Body of pancreas (tissue), 4 donors: ENCODE measurements at places on chromosomes 7 and 10. TPM values are rescaled to one million over a fixed set of nuclear protein-coding genes. Genes with fewer than 3 reads are reported as not detected.

- no peak for DNase-seq
Observed at GRCh38 chr10:34514290-34514689, 300.8 kb downstream of the PARD3 start.

GRCh38 chr10:79192677-79193003, 123.9 kb downstream of the ZMIZ1 start:
- no peak for DNase-seq

GRCh38 chr10:117656385-117657367, 114.1 kb downstream of the EMX2 start:
- DNase-seq: no peak

GRCh38 chr10:77289790-77290189, 347.8 kb downstream of the KCNMA1 start:
- no peak for DNase-seq

DNA sequence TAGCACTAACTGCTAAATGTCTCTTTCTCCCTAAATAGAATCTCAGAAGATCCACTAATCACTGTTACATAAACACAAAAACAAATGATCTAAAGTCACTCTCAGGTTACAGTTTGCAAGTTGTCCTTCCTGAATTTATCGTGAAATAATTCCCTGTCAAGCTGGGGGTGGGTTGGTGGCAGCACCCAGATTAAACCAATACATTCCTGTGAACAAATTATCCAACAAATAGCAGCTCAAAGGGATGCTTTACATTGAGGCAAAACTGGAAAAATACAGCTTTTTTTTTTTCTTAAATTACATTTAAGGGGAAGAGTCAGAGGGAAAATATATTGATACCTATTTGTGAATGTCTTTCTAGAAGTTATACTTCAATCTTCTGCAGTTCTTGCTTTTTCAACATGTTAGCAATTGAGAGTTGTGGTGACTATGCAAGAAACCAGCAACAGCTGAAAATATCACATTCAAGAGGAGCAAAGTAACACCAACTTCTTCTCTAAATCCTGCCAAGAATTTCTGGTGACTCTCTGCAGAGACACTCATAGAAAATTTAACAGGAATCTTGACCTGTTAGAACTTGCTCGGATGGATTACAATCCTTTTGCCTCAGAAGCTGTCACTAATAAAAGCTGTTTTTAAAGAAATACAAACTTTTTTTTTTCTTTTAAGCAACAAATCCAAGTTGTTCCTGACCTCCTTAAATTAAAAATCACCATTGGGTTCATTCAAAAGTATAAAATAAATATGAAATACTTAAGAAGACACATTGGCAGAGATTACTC, 18.9 kb downstream of the LMOD2 start:
- no peak for DNase-seq

GRCh38 chr7:75690121-75690523, 48.6 kb downstream of the HIP1 start:
- no peak for DNase-seq

DNA sequence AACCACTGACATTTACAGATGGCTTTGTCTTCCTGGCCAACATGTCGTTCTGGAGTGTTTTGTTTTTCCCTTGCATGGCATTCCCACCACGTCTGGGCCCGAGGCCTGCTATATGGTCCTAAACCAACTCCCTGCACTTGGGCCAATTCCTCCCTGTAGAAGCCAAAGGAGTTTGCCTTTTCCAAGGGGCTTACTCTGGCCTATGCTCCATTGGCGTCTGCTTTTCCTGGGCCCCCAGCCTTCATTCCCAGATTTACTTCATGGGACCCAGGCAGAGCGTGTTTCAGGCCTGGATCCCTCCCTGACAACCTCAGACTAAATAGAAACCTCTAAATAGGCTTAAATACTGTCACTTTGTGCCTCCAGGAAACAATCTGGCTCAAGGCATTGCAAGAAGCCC, 60.7 kb downstream of the MINDY4 start:
- no peak for DNase-seq

DNA sequence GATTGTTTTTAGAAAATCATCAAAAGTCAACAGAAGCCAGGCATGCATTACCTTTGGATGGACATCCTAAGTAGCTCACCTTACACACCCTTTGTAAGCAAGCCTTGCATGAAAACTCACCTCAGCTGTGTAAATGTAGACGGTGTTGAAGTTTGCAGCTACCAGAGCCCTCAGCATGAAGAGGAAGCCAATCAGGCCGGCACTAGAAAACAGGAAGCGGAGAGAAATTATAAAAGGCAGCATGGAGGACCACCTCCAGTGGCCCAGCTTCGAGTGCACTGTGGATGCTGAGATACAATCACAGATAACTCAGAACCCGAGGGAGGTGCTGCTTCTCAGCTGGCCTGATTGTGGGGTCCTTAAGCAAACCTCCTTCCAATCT, 75.3 kb downstream of the SVOPL start:
- no peak for DNase-seq

- DNase-seq: no peak
Observed at GRCh38 chr10:50805981-50806622, 66.4 kb downstream of the ASAH2B start.

DNA sequence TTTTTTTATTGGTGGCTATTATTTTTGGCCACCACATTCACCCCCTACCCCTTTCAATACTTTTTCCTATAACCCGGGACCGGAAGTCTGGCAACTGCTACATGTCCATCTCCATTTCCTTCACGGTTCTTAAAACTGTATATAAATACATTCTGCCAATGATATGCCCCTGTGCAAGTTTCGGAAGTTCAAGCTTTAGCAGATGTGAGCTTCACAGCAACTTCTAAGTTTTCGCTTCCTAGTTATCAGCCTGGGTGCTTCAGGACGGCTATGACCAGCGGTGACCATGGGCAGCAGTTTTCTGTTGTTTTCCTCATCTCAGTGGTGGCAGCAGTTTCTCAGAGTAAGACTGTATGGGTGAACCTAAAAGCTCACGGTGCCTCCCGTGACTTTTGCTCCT, 153.5 kb upstream of the NFE2L3 start:
- DNase-seq: no peak

DNA sequence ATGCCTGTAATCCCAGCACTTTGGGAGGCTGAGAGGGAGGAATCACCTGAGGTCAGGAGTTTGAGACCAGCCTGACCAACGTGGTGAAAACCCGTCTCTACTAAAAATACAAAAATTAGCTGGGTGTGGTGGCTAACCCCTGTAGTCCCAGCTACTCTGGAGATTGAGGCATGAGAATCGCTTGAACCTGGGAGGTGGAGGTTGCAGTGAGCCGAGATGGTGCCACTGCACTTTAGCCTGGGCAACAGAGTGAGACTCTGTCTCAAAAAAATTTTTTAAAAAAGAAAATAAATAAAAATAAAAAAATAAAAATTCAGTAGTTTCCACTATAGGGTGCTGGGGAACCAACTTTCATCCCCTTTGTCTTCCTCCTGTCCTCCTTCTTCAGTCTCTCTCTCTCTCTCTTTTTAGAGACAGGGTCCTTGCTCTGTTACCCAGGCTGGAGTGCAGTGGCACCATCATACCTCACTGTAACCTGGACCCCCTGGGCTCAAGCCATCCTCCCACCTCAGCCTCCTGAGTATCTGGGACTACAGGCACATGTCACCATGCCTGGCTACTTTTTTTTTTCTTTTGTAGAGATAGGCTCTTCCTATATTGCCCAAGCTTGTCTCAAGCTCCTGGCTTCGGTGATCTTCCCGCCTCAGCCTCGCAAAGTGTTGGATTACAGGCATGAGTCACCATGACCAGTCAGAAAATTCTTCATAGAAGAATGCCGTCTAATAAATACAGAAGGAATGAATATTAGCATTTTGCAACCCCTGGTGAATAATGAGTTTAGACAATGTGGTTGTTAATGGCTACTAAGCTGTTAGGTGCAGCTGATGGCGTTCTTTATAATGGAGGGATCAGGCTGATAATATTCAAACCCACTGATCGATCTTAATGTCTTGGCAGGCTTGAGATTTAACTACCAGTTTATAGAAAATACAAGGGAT, 20.6 kb downstream of the RBM20 start:
- no peak for DNase-seq

GRCh38 chr7:3243680-3244079, 57.4 kb upstream of the SDK1 start:
- DNase-seq: no peak

DNA sequence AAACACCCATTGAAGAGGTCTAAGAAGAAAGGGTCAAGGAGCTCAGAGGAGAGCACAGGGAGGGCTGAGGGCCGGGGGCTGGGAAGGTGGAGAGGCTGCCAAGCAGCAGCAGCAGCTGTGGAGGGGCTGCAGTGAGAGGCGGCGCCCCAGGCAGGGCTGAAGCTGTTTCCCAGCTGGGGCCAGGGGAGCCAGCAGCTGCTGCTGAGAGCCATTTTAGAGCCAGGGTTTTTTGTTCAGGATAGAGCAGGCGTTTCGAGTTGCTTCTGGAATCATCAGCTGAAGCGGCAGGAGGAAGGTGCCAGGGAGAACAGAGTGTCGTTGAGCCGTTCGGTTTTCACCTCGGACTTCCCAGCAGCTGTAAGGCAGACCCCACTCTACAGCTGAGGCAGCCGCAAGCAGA, 62.7 kb downstream of the LANCL2 start:
- DNase-seq: no peak

DNA sequence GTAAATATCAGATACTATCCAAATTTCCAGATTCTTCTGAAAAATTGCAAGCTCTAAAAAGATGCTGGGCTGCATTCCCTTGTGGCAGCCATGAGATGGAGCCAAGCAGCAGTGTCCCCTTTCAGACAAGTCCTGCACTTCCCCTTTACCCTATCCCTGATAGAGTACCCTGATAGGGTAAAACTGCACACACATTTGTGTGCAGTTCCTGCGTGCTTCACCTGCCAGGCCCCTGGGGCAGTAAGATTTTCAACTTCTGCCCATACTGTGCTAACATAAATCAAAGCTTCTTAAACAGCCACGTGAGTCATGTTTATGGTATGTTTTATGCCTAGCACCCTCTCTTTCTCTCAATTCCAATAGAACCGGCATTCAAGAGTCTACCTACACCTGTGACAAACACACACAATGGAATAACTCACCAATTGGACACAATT, 52.2 kb downstream of the IFIT5 start:
- peak; percentile 39 for DNase-seq

DNA sequence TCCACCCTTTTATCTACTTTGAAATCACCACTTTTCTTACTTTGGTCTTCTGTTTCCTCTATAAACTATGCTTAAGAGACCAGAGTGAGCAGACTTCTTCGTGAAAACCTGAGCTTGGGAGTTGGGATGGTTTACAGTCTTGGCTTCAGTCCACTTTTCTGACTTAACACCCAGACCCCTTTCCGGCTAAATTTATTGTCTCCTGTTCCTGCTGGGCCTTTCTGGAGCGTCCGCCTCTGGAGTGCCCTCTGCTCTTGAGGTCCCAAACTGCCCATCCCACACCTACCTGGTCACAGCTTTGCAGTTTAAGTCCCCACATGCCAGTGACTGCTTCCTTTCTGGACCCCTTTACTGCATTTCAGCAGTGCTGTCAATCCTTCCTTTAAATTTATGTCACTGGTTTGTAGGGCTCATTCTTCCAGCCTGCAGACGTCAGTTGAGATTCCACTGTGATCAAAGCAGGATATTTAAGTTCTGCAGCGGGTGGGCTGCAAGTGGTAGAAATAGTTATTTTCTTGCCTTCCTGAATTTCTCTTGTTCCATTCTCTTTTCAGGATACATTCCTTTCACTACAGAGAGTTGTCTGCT, 80.3 kb downstream of the KAT6B start:
- DNase-seq: no peak

DNA sequence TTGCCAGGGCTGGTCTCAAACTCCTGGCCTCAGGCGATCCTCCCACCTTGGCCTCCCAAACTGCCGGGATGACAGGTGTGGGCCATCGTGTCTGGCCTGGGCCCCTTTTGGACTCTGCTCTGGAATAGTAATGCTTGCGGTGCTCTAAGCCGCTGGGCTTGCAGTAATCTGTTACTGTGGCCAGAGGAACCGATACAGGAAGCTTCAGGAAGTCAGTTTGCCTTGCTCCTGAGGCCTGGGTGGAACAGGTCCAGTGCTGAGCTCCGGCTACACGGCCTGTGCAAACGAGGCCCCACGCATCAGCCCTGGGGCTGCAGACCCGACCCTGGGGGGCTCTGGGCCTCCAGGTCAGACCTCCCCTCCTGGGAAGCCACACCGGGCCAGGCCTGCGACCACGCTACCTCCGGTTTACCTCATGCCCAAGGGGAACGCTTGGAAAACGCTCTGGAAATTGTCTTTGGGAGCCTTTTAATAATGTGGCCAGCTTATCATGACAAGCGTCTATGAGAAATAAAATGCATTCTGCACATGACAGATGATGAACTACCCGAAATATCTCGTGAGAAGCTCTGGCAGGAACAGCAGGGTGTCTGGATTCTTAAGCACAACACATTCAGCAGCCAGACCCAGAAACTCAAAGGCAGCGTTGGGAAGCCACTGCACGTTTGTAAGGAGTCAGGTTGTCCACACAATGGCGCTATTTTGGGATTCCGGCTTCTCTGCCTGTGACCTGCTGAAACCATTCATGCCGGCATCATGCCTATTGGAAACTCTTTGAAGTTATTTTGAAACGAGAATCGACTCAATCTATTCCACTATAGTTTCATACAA, 10.1 kb upstream of the ADAP1 start:
- no peak for DNase-seq

DNA sequence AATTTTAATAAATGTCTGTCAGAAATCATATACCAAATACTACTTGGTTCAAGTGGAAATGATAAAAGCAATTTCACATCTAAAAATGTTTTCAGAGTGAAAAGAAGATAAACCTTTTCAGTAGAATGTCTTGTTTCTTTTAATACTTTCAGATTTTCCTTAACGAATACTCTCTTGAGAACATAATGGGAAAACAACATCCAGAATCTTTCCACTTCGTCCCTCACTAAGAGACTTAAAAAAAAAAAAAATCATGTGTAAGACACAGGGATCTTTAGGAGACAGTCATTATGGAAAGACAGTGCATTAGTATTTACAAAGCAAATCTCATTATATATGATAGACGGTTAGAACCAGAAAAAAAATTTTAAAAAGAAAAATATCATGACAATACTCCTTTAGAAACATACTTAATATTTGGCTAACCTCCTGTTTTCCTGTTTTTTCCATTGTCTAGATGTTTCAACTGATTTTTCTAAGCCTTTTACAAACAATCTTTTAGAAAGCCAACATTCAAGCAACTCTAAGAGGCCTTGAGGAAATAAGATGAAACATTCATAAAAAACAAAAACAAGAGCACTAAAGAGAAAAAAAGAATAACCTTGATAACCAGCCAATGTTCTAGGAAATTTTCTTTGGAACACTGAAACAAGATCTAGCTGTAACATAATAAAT, 339.9 kb upstream of the LRRN3 start:
- no peak for DNase-seq

GRCh38 chr7:76236224-76236623, 34.5 kb downstream of the SRRM3 start:
- no peak for DNase-seq

CYP2C18 gene
- total RNA-seq: not detected

RET gene
- total RNA-seq: 0.78 TPM

KAZALD1 gene
- total RNA-seq: 1.6 TPM

SMO gene
- total RNA-seq: 12.2 TPM

LIPM gene
- not detected for total RNA-seq

RBP3 gene
- not detected for total RNA-seq

BICC1 gene
- 42.0 TPM for total RNA-seq

CADPS2 gene
- total RNA-seq: 31.9 TPM

EPHB6 gene
- total RNA-seq: 84.0 TPM

HKDC1 gene
- total RNA-seq: 13.5 TPM

DYDC1 gene
- total RNA-seq: not detected
